ENCODE measurements at places on chromosomes 11 and 22.
A peak's percentile ranks its signal among the peaks of the same experiment; 100 is the strongest.

DNA sequence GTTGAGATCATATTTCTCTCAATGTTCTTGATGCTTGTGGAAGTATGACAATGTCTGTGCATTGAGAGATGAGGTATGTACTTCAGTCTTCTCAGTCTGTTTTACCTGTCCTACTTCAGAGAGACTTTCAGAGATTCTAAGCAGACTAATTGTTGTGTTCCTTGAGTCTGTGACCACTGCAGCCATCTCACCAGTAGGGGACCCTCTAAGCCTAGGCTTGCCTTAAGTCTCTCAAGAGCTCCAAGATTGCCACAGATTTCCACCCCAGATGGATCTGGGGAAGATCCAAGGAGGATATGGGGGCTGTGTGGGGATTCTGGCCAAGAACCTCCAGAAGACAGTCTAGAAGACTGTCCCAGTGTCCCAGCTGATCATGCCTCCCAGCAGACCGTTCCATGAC lies 179.9 kb upstream of the PLET1 start:
- no peak overlapping the region for H3K27ac ChIP-seq
- H3K4me3 ChIP-seq, result no peak overlapping the region
- DNase-seq, result no peak

DNA sequence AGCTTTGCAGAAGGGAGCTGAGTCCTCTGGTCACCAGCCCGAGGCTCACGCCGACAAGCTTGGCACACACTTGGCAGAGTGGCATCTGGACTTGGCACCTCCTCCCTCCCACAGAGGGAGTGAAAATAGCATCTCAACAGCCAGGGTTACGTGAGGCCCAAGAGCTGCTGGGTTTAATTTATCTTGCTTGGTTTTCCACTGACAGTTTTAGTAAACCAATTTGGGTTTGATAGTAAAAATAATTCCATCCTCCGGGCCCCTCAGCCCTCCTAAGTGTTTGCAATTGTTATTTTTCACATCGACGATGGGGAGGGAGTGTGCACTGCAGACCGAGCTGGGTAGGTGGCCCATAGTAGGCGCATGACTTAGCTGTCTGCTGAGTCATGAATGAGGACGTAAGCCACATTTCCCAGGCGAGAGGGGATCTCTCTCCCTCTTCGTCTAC lies 107.6 kb upstream of the ASPHD2 start:
- H3K4me1 ChIP-seq, result no peaks in the 10 kb centered on the region
- peak overlapping the region; percentile 29 for H3K27ac ChIP-seq
- peaks cover 13% of the 10 kb centered on the region for H3K27me3 ChIP-seq
- peak; percentile 82 for DNase-seq

- no peaks in the 10 kb centered on the region for H3K27me3 ChIP-seq
- H3K36me3 ChIP-seq, result peaks cover 70% of the 10 kb centered on the region
- DNase-seq, result no peak
- H3K4me3 ChIP-seq, result no peak overlapping the region
Observed at GRCh38 chr22:17872471-17872870, 98.2 kb upstream of the BID start.

DNA sequence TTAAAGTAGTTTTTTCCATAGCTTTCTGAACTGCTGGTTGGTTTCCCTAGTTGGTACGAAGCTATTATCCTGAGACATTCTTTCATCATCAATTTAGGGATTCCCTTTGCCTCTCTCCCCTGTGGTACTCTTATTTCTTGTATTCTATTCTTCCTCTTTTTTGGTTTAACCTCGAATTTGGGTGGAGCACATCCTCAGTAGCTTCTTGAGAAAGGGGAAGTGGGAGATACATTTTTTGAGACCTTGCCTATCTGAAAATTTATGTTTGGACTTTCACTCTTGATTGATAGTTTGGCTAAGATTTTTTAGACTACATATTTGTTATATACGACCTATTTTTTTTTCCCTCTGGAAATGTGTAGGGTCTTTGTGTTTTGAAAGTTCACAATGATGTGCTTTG lies 121.7 kb upstream of the ZBED5 start:
- H3K27ac ChIP-seq, result no peak overlapping the region
- H3K4me1 ChIP-seq, result no peaks in the 10 kb centered on the region
- no peaks in the 10 kb centered on the region for H3K36me3 ChIP-seq
- H3K27me3 ChIP-seq, result no peaks in the 10 kb centered on the region

DNA sequence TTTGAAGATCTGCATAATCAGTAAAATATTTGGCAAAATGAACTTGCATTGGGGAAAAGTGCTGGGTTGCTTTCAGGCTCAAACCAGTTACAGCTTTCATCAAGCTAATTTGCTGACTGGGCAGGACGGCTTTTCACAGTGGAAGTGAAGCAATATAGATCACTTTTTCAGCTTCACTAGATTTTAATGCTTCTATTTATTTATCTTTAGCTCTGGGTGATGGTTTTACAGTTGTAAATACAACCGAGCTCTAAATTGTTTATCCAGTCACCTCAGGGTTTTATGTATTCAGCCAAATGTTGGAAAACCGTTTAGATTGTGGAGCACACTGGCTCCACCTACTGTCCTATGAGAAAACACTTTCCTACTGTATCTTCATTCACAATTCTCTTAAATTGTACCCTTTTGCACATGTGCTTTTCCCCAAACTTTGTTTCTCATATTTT lies 58.2 kb downstream of the ACER3 start:
- H3K27me3 ChIP-seq, result no peaks in the 10 kb centered on the region
- H3K4me1 ChIP-seq, result peaks cover 8% of the 10 kb centered on the region
- H3K4me3 ChIP-seq, result peak overlapping the region; percentile 23
